ENCODE measurements at places on chromosomes 3 and 15.

DNA sequence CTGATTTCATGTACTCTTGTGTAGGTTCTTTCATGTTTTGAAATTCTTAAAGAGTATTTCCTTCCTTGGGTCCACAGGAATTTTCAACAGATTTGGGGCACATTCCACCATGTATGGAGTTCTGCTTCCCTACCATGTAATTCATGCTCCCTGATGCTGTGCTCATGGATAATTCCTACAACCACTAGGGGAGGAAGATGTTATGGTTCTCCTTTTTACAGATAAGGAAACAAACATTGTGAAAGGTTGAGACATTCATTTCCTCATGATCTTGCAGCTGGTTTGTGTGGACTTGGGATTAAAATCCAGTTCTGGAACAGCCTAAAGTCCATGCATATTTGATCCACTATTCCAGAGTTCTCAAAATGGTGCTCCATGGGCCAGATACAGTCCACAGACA is 174.9 kb upstream of the FRMD4B start:
- no peak for DNase-seq

GRCh38 chr3:171384101-171384891 is 75.9 kb downstream of the TNIK start:
- DNase-seq = no peak

GRCh38 chr3:153169793-153170383 is 7.9 kb downstream of the RAP2B start:
- no peak for DNase-seq

GRCh38 chr15:63135281-63135680 is 13.6 kb downstream of the LACTB start:
- DNase-seq = no peak

DNA sequence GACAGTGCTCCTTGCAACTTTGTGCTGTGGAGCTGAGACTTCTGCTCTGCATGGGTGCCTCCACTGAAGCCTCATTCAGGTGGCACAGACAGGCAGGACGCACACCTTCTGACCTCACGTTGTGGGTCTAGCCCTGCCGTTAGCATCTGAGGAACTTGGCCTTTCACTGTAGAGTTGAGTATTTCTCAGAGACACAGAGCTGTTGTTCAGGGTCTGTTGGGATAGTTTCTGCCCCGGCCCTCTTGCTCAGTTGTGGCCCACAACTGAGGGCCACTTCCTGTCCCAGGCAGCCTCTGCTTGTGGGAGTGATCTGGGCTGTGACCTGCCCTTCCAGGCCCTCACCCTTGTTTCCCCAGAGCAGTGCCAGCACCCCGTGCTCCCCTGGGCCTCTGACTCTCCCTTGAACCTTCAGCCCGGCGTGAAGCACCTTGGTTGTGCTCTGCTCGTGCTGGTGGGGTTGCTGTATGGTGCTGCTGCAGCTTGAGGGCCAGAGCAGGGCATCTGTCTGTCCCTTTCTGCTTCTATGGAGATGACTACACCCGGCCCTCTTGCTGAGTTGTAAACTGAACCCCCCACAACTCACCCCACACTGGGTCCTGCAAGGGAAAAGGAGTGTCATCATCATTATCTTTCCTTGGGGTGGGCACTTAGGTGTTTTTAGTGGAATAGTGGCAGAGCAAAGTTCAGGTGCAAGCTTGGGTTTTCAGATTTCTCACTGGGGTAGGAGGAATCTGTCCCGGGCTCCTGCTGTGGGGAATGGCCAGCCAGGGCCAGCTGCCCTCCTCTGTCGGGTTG is 11.7 kb downstream of the BAHD1 start:
- DNase-seq = no peak

DNA sequence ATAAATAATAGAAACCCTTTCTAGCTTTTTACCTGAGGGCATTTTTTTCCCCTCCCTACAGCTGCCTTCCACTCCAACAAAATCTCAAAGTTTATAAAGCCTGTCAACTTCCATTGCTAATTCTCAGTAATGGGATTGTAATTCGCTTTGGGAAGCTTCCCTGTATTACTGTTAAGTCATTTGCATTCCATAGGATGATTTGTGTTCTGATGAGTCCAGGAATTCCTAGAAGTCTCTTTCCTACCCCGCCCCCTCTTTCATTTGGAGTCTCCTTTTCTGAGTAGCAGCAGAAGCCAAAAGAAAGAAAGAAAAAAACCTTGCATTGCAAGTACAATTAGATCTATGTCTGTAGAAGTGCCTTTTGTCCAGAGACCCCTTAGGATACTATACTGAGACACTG is 1033.3 kb downstream of the IGSF11 start:
- DNase-seq = no peak

GRCh38 chr3:33083958-33084357 is 13.0 kb downstream of the GLB1 start:
- DNase-seq = no peak

GRCh38 chr3:183252973-183253527 is at the start of gene B3GNT5:
TSS of gene B3GNT5 (plus strand) at chr3:183253253. CDS start at chr3:183269799, 16,546 bp downstream.
- no peak for DNase-seq

GRCh38 chr3:8301977-8302735 is 199.5 kb upstream of the LMCD1 start:
- peak; percentile 32 for DNase-seq

- DNase-seq = no peak
Observed at GRCh38 chr3:12681089-12681942, 17.4 kb upstream of the RAF1 start.

GRCh38 chr15:81098861-81099651 is 35.0 kb upstream of the CFAP161 start:
- no peak for DNase-seq

DNA sequence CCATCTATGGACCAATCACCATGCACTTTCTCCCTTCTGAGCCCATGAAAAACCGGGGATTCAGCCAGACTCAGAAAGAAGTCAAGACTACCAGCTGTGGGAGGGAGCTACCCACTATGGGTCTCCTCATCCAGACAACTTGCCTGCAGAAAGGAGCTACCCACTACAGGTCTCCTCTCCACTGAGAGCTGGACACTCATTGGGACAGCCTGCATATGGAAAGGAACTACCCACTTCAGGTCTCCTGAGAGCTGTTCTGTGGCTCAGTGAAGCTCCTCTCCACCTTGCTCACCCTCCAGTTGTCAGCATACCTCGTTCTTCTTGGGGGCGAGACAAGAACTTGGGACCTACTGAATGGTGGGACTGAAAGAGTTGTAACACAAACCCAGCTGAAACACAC is 22.3 kb upstream of the ZBED2 start:
- no peak for DNase-seq

- no peak for DNase-seq
Observed at GRCh38 chr3:13687517-13687943, 138.6 kb downstream of the FBLN2 start.

DNA sequence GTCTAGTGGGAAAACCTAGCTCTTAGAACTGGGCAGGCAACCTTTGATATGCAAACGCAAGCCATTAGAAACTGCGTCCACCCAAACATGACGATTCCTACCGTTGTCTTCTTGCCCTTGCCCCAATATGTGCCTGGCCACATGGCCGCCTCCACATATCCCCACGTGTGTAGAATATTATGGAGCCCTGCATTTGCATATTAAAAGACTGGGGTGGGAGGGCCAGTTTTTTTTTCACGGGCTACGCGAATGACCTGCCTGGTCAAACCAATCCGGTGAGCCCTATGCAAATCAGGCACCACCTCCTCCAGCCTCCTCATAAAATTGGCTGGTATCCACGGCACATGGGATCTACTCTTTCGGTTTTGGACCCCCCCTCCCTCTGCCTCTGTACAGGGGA is 381.0 kb upstream of the RGMA start:
- no peak for DNase-seq

- DNase-seq = no peak
Observed at GRCh38 chr3:116342499-116342898, 102.8 kb downstream of the LSAMP start.

GRCh38 chr3:133588784-133589465 is 15.4 kb downstream of the CDV3 start:
- no peak for DNase-seq

GRCh38 chr3:65181391-65181871 is 493.6 kb upstream of the ADAMTS9 start:
- DNase-seq = no peak

DNA sequence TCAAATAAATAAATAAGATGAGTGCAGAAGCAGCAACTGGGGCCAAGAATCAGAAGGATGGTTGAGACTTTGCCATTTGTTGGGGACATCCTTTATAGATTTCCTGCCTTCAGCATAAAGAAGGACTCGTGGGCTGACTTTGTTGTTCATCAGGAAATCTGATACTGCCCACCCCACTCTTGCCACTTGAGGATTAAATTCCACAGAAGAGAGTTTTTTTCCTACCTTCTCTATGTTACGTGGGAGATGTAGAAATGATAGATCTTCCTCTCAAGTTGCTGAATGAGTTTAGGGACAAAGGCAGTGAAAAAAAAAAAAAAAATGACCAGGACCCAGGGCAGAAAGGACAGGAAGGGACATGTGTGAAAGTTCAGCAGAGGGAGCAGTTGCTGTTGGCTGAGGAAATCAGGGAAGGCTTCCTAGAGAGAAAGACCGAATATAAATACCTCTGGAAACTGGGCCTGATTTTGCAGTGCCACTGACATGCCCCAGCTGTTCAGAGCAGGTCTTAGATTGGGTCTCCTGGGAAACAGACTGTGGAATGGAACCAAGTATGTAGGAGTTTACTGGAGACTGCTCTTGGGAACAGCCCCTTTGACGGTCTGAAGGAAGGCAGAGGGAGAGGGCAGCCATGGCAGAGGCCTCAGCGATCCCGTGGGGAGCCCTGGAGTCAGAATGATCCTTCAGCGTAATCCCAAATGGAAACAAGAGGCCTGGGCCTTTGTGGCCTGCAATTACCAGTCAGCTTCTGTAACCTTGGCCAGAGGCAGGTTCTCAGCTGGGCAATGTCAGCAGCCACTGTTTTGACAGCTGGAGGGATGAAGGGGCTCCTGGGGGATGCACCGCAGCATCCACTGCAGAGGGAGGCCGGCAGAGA is 50.9 kb downstream of the C3orf20 start:
- DNase-seq = no peak

DNA sequence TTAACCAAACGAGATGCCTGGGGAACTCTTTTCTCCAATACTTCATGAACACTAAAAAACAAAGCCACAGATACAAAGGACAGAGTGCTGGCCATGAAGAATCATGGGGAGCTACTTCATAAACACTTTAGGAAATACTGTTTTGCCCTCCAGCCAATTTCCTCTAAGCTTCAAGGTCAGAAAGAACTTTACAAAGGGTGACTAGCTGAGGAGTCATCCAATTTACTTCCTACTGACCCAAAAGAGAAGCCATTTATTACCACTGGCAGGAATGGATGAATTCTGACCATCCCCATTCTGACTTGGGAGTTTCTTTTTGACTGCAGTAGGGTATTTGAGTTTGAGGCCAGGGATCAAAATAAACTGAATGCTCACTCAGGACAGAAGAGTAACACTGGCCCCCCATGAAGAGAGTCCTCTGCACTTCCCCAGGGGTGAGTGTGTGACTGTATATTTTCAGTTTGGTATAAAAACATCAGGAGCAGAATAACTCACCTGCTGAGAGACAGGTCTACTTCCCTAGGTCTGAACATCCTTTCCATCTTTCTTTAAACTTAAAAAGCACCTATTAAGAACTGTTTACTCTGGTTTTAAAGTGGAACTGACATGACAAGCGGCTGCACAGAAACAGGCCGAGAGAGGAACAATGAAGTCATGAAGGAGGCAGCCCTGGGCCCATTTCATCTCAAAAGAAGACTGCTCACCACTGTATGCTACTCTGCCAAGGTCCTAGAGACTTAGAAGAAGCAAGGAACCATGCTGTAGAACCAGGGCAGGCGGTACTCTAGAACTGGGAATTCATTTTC is 203.6 kb downstream of the TNIK start:
- no peak for DNase-seq

- DNase-seq = no peak
Observed at GRCh38 chr15:31803388-31803884, 226.9 kb upstream of the CHRNA7 start.

- DNase-seq = no peak
Observed at GRCh38 chr15:94282269-94283250, 51.2 kb downstream of the MCTP2 start.

DNA sequence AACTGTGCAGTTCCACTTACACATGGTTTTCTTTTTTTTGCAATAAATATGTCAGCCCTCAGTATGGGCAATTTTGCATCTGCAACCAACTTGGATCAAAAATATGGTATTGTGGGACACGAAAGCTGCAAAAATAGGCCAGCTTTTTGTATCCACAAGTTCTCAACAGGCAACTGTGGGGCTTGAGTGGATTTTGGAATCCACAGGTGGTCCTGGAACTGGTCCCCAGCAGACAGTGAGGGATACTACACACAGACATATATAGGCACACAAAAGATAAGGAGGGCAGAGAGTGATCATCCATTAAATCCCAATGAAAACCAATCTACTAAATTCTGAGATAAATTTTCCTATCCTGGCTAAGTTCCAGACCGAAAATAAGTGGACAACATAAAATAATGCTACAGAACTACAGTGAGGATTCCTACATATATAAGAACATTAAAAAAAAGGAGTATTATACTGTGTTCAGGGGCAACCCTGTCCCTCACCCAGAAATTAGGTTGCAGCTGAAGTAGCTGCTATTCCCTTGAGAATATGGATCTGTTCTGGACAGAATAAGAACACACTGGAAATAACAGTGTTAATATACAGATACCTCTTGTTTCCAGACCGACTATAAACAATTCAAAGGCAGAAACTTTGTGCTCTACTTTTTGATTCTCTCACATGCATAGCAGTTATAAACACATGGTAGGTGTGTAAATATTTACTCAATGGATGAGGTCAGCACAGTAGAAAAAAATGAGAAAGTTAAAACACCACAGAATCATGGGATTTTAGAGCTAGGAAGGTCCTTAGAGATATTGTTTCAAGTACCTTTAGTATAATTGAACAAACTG is 25.4 kb downstream of the DENND4A start:
- no peak for DNase-seq

GRCh38 chr3:4596612-4597011 is 103.5 kb downstream of the ITPR1 start:
- no peak for DNase-seq

DNA sequence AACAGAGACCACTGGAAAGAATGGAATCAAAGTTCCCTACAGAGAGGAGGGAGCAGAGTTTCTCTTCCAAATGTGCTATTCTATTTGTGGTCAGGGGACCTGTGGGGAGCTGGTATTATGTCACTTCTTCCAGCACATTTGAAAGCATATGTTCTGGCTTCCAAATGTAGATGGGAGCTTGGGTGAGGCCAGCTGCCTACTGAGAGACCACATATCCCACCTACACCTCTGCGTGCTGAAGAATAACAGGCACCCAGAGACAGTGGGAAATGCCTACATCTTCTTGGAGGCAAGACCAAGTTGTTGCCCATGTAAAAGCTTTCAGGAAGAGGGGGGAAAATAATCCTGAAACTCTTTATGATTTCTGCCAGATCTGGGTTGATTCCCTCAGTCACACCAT is 286.8 kb upstream of the UMPS start:
- DNase-seq = no peak

- DNase-seq = no peak
Observed at GRCh38 chr3:150965436-150965835, 7.1 kb downstream of the CLRN1 start.

Data from non-pigmented ciliary epithelial cell (primary cell).